ENCODE measurements at places on chromosomes 3 and 15. TPM values are rescaled to one million over a fixed set of nuclear protein-coding genes. Genes with fewer than 3 reads are reported as not detected.

DNA sequence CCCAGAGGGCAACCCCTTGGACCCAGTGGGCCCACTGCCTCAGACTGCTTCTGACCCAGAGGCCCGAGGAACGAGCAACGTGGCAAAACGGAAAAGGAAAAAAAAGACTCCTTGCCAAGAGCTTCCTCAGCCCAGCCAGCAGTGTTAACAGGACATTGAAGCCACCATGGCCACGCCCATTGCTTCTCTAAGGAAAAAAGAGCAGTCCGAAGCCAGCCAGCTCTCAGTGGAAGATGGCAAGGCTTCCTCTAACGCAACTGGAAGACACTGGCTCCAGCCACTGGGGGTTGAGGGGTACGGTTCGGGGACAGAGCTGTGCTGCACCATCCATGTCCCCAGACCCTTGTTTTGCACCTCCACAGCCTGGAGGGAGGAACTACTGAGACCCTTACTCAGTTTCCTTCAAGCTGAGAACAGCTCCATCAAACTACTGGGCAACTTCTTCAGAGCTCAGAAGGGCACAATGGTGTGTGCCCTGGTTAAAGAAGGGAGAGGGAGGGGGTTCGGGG lies 10.7 kb downstream of the BMF start:
- DNase-seq, result no peak

Gene TLR9
- not detected for total RNA-seq

- DNase-seq, result peak; percentile 93
Observed at GRCh38 chr3:11719406-11720303, 75.9 kb upstream of the VGLL4 start.

Gene SLC15A2
- 2.2 TPM for total RNA-seq

- no peak for DNase-seq
Observed at GRCh38 chr3:149449182-149449581, 25.3 kb upstream of the TM4SF4 start.

- no peak for DNase-seq
Observed at GRCh38 chr15:64697911-64698369, 77.4 kb downstream of the RBPMS2 start.

Gene GPR62
- total RNA-seq, result not detected

Gene CRELD1
- total RNA-seq, result 44.6 TPM

GRCh38 chr3:39286771-39287170 lies 6.9 kb upstream of the CX3CR1 start:
- DNase-seq, result no peak

- no peak for DNase-seq
Observed at GRCh38 chr3:155676252-155676981, 68.5 kb downstream of the PLCH1 start.
